ENCODE measurements at places on chromosomes 5 and 9. TPM values are rescaled to one million over a fixed set of nuclear protein-coding genes. Genes with fewer than 3 reads are reported as not detected.

The ALDH1A1 gene
- 0.23 TPM for total RNA-seq

The FUBP3 gene
- 51.6 TPM for total RNA-seq

The SLC36A2 gene
- total RNA-seq: not detected

The SLC4A9 gene
- not detected for total RNA-seq

The AK1 gene
- 52.2 TPM for total RNA-seq

The CTNND2 gene
- total RNA-seq: not detected

The SV2C gene
- total RNA-seq: not detected

The RLN2 gene
- 3.7 TPM for total RNA-seq

The WNT8A gene
- not detected for total RNA-seq

The CARTPT gene
- not detected for total RNA-seq

The UNC13B gene
- 0.94 TPM for total RNA-seq

The BARHL1 gene
- total RNA-seq: not detected

The GABRA1 gene
- not detected for total RNA-seq

The ADGRV1 gene
- 0.13 TPM for total RNA-seq

The CDKN2B gene
- not detected for total RNA-seq

The REEP5 gene
- total RNA-seq: 35.4 TPM

The ARHGEF39 gene
- total RNA-seq: not detected

The DNAI1 gene
- total RNA-seq: not detected

The PCDHB6 gene
- total RNA-seq: not detected

The TAF11L10 gene
- total RNA-seq: not detected

The GPR150 gene
- 0.91 TPM for total RNA-seq

The SETX gene
- total RNA-seq: 84.8 TPM

The CDC25C gene
- not detected for total RNA-seq

The TMC1 gene
- not detected for total RNA-seq

The KCNMB1 gene
- total RNA-seq: not detected

The LHX2 gene
- not detected for total RNA-seq

The CDKN2B-AS1 gene
- total RNA-seq: not detected

The LCN15 gene
- not detected for total RNA-seq

The TLE4 gene
- total RNA-seq: 110 TPM

The PCA3 gene
- not detected for total RNA-seq

The RFESD gene
- total RNA-seq: 5.6 TPM

The FBXL17 gene
- total RNA-seq: 13.6 TPM

The MAMDC2 gene
- not detected for total RNA-seq

The ALDH1B1 gene
- 4.7 TPM for total RNA-seq

The SCGB3A2 gene
- not detected for total RNA-seq

The TMEM252 gene
- total RNA-seq: not detected

The GADD45G gene
- 1.5 TPM for total RNA-seq

The PCDHB13 gene
- total RNA-seq: not detected

The SMIM33 gene
- total RNA-seq: not detected

The EQTN gene
- not detected for total RNA-seq

The KIF27 gene
- 8.4 TPM for total RNA-seq

The FAM78A gene
- total RNA-seq: 80.9 TPM

The RAB3C gene
- total RNA-seq: not detected

The PDGFRB gene
- total RNA-seq: 0.47 TPM

The PCDHGB2 gene
- total RNA-seq: 0.47 TPM

The DHFR gene
- total RNA-seq: 19.5 TPM

The BAAT gene
- not detected for total RNA-seq

The BTNL8 gene
- not detected for total RNA-seq

The ABHD17B gene
- total RNA-seq: 23.1 TPM

The HMMR gene
- 0.42 TPM for total RNA-seq

The ANKDD1B gene
- 0.49 TPM for total RNA-seq

The TLX3 gene
- total RNA-seq: not detected

The HACD4 gene
- 12.6 TPM for total RNA-seq

The LIFR gene
- total RNA-seq: not detected

The ST8SIA4 gene
- total RNA-seq: 28.1 TPM
